Stimulated activated CD8-positive, alpha-beta memory T cell treated with anti-CD3 and anti-CD28 coated beads, Interleukin-2, amount 100 ng/mL, for 48 hours (primary cell): ENCODE measurements at places on chromosomes 7 and 10.

DNA sequence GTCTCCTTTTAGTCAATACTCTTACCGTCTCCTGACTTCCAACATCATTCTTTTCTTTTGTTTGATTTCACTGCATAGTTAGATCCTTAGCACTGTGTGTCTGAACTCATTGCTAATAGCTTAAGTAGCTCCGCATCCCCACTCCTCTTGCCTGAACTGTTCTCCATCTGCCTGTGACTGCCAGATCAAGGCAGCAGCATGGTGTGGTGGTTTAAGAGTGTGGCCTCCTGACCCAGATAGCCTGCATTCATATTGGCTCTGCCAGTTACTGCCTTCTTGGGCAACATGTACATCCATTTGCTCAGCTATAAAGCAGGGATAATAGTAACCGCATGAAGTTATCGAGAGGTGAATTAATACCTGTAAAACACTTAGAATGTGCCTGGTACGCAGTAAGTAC is 50.8 kb downstream of the SUFU start:
- DNase-seq, result no peak

GRCh38 chr7:125032943-125033342 is 103.3 kb upstream of the POT1 start:
- DNase-seq, result no peak

- no peak for DNase-seq
Observed at GRCh38 chr10:63751836-63752235, 230.6 kb downstream of the REEP3 start.

- DNase-seq, result no peak
Observed at GRCh38 chr7:101173752-101174244, 6.3 kb downstream of the NAT16 start.

- DNase-seq, result no peak
Observed at GRCh38 chr10:74813381-74814259, 12.8 kb upstream of the KAT6B start.

DNA sequence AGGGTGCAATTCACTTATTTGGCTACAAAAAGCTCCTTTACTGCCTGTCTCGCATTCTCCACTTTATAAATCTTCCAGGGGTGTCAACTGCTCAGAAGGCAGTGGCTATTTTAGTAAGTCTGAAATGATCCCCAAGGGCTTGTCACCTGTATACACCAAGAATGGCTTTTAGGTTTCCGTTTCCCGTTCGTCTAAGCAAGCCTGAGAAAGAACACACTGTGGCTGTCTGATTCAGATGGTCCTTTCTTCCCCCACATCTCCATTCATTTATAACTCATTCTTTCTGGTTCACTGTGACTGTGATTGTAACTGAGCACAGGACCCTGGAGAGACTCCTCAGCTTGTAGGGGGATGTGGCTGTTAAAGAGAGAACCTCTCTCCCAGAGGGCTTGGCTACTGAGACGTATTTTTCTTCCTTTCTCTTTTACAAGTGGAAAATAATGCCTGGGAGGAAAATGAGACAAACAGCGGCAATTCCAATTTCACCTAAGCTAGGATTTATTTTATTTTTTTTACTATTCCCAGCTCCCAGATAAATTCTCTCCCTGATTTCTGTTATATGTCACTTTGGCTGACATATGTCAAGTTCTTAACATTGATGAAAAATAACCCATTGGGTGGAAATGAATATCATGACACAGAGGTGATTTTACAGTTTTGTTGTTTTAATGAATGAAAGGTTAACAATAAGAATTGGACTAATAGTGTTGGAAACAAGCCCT is 129.3 kb downstream of the FAM107B start:
- no peak for DNase-seq

- no peak for DNase-seq
Observed at GRCh38 chr7:126001349-126001748, 1071.7 kb upstream of the POT1 start.

GRCh38 chr7:112982441-112983063 is 104.1 kb downstream of the GPR85 start:
- no peak for DNase-seq

GRCh38 chr10:4781955-4782354 is 44.1 kb upstream of the AKR1E2 start:
- DNase-seq, result no peak

- DNase-seq, result no peak
Observed at GRCh38 chr7:2134740-2135139, 98.0 kb downstream of the MAD1L1 start.

- DNase-seq, result no peak
Observed at GRCh38 chr7:99120916-99121315, 23.0 kb downstream of the SMURF1 start.

GRCh38 chr7:10429511-10429910 is 544.2 kb upstream of the PHF14 start:
- DNase-seq, result no peak

- DNase-seq, result no peak
Observed at GRCh38 chr7:129021656-129022055, 33.3 kb downstream of the TNPO3 start.

DNA sequence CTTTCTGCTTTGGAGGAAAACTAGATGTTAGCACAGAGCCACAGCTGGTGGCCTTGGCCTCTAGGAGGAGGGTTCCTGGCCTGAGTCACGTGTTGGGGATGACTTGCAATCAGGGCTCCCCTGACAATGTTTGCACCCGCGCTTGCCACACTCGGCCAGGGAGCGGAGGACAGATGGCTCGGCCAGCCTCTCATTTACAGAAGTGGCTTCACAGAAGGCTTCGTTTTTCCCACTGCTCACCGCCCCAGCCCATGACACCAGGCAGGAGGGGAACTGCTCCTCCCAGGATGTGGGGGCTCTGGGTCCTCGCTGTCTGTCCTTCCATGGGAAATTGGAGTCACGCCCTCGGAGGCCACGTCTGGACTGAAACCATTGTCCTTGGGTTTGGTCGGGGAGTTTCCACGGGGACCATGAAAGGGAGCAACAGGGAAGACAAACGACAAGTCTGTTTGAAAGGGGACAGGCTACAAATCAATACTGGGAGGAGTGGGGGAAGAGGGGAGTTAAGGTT is 49.6 kb upstream of the UBE3C start:
- no peak for DNase-seq

DNA sequence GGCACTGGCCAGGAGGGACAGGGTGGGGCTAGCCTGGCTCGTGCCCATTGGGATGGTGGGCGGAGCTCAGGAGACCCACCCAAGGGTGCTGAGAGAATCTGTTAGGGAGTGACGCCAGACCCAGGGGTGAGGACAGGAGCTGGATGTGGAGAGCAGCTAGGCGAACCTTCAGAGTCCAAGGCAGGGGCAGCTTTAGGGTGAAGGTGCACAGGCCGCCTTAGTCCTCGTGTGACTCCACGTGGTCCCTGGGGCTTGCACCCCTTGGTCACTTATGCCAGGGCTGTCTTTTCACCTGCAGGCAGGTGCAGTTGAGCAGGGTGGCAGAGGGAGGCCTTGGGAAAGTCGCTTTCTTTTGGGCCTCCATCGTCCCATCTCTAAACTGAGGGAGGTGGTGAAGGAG is 4.3 kb downstream of the RAMP3 start:
- no peak for DNase-seq

DNA sequence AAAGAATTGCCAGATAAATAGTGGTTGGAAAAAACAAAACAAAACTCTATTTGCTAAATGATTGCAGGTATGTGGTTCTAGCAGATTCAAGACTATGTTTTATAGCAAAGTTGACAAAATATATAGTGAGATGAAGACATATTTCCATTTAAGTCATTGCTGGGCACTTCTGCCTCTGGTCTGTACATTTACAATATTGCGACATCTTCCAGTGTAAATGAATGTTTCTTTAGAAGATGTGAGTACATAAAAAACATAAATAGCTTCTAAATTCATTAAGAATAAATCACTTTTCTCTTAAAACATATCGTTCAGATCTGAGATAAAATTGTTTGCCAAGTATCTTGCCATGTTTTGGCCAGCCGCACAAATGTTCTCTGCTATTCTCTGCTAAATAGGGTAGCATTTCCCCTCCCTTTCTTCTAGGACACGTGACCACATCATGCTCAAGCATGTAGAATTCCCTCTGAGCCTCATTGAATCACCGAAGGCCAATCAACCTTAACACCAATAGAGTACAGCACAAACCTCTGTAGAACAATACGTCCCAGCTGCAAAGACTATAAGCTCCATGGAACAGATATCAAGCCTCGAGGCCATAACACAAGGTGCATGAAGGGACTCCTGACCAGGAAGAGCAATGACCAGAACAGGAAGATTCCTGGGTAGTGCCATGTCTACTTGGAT is 1173.3 kb downstream of the GATA3 start:
- DNase-seq, result no peak

DNA sequence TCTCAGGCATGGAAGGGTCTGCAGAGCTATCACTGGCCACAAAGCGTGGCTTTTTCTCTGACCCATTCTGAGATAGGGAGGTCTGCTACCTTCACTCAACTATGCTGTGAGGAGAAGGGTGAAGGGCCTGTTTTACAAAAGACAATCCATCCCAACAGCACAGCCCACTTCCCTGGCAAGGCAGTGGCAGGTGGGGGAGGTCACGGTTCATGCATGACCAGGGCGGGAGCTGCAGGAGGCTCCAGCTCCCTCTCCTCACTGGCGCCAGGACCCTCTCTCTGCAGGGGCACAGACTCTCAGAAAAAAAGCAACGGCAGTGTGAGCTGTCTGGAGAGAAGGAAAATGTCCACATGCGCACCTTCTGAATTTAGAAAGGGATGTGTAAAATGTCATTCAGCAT is 28.5 kb downstream of the GRB10 start:
- no peak for DNase-seq
